ENCODE measurements at places on chromosomes 12 and 14.

- no peak for DNase-seq
Measured at GRCh38 chr12:107091989-107092641, 1.2 kb downstream of the CRY1 start.

- peak; percentile 77 for DNase-seq
Measured at GRCh38 chr14:50061664-50062437, 54.5 kb downstream of the VCPKMT start.

- DNase-seq, result no peak
Measured at GRCh38 chr14:74868739-74869138, 7.2 kb downstream of the PROX2 start.

DNA sequence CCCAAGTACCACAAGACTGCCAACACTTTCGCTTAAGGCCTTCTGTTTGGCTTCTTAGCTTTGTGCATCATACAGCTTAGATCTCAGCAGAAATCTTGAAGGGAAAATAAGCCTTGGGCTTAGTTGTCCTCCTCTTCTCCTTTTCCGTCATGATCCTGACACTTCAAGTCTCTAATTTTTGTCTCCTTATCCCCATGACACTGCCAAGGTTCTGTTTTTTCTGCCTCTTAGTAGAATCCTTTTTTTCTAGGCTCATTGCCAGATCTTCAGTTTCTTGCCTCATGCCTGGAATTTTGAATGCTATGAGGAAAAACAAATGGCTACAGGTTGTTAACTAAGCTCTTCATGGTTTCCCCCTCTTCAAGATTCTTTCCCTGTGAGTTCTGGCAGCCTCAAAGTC lies 450.4 kb downstream of the LRFN5 start:
- DNase-seq, result no peak
